ENCODE measurements at places on chromosomes 11 and 22.
A peak's percentile ranks its signal among the peaks of the same experiment; 100 is the strongest.

GRCh38 chr11:117618302-117618981 is 178.6 kb downstream of the DSCAML1 start:
- DNase-seq, result no peak

DNA sequence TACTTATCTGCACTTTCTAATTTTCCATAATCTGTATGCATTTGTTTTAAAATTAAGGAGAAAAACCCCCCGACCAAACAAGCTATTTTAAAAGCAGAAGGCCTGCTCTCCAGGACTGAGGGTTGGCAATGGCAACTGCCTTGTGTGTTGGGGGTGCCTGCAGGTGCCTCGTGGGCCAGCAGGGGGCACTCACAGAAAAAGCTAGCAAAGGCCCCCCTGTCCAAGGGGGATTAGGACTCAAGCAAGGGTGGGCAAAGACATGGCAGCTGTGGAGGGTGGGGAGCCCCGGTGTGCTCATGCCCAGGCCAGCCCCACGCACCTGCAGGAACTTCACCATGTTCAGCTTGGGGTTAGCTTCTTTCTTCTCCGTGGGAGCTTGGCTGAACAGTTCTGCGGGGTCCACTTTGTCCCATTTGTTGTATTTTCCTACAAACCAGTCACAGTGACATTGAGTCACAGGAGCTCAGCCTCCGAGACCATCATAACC is 10.3 kb downstream of the TOP3B start:
- peak; percentile 1 for DNase-seq

DNA sequence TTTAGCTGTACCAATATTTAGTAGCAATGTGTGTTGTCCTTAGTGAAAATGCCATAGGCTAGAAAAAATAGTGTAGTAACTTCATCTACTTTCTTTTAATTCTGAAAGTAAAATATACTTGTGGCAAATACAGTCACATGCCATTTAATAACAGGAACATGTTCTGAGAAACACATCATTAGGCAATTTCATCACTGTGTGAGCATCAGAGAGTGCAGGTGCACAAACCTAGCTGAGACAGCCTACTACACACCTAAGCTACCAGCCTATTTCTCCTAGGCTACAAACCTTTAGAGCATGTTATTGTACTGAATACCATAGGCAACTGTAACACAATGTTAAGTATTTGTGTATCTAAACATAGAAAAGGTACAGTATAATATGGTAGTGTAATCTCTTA is 127.0 kb upstream of the PITPNB start:
- no peak for DNase-seq

GRCh38 chr11:10314199-10315072 is 9.6 kb downstream of the ADM start:
- DNase-seq, result peak; percentile 18

DNA sequence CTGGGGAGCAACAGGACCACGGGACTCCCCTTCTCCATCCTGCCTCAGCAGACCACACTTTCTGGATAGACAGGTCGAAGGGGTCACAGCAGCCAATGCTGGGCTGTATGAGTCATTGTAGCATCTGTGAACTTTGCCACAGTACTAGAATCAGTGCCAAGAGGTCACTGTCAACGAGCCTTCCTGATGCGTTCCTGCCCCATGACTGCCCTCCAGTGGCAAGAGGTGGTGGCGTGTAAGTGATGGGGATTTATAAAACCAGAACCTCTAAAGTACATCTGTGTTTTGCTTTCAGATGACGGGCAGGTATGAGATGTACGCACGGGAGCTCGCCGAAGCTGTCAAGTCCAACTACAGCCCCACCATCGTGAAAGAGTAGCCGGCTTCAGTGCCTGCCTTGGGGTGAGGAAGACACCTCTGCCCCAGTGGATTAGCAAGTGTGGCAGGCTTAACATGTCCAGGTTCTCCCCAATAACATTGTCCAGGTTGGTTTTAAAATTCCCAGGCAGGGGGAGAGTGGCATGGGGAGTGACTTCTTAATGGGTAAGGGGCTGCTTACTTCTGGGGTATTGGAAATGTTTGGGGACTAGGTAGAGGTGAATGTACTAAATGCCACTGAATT is 29.4 kb downstream of the GUCD1 start:
- DNase-seq, result peak; percentile 65

GRCh38 chr11:2572491-2573239 is 127.1 kb downstream of the KCNQ1OT1 start:
- DNase-seq, result no peak

DNA sequence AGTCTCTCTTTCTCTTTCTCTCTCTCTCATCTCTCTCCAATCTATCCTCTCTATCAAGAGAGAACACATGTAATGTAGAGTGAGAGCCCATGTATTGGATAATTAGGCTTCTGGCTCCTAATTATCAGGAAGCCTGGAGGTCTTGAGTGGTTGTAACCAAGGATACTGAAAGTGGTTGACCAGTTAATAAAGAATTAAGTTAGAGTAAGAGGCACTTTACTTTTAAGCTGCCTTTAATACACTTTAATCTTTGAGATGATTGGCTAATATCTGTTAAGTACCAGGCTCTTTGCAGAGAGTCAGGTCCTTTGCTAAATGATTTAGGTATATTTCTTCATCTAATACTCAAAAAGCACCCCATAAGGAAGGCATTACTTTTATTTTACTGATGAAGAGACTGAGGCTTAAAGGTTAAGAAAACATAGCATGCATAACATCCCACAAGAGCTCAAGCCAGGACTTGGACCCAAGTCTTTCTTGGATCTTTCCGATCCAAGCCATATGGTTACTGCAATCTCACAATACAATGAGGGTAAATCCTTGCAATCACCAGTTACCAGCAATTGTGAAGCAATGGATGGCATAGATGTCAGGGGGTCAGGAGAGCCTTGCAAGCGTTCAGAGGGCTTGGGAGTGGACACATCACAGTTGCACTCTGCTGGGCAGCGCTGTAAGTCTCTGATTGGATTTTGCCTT is 22.1 kb downstream of the CD44 start:
- no peak for DNase-seq

DNA sequence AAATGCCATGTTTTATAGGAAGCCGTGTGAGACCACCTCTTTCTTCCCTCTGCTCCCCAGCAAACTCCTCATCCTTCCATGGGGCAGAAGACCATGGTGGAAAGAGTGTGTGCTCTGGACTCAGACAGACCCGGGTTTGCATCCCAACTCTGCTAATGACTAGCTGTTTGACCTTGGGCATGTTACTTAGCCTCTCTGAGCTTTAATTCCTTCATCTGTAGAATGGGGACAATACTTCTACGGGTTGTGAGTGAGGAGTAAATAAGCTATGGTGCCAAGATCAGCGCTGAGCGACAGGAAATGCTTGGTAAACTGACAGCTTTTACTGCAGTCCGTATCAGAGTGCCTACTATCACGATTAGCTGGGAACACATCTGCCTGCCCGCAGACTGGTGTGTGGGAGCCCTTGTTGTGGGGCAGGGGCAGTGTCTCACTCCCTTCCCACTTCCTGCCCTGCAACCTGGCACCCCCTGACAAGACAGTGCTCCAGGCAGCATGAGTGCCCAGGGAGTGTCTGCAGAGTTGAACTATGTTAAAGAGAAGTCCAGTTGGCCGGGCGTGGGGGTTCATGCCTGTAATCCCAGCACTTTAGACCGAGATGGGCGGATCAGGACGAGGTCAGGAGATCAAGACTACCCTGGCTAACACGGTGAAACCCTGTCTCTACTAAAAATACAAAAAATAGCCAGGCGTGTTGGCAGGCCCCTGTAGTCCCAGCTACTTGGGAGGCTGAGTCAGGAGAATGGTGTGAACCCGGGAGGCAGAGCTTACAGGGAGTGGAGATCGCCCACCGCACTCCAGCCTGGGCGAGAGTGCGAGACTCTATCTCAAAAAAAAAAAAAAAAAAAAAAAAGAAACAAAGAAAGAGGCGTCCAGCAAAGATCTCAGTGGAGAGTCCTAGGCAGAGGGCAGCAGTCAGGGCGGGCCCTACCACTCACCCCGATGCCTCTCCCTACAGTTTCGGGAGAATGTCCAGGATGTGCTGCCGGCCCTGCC is 2.2 kb downstream of the SEC14L2 start:
- no peak for DNase-seq

DNA sequence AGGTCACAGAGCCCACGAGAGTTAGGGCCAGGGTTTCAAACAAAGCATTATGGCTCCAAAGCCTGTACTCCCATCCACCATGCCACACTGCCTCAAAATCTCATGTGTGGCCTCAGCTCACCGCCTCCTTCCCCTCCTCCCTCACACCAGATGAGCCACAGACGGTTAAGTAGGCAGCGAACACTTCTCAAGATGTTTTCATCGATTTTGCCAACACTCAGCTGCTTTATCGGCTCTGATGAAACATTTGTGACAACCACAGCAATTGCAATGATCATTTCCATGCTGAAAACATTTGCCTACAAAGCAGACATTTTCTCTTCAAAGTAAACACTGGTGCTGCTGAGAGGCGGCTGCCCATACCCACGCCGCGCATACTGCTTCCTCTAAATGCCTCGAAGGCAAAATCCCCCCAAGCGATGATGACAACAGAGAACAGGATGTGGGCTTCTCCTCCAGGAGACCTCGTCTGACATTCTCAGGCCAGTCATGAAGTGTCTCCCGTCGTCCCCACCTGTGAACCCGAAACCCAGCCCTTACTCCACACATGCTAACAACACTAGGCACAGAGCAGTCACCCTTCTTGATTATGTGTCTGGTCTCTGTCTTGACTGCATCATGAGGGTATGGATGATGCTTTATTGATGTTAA is 599.2 kb downstream of the SOX6 start:
- no peak for DNase-seq

DNA sequence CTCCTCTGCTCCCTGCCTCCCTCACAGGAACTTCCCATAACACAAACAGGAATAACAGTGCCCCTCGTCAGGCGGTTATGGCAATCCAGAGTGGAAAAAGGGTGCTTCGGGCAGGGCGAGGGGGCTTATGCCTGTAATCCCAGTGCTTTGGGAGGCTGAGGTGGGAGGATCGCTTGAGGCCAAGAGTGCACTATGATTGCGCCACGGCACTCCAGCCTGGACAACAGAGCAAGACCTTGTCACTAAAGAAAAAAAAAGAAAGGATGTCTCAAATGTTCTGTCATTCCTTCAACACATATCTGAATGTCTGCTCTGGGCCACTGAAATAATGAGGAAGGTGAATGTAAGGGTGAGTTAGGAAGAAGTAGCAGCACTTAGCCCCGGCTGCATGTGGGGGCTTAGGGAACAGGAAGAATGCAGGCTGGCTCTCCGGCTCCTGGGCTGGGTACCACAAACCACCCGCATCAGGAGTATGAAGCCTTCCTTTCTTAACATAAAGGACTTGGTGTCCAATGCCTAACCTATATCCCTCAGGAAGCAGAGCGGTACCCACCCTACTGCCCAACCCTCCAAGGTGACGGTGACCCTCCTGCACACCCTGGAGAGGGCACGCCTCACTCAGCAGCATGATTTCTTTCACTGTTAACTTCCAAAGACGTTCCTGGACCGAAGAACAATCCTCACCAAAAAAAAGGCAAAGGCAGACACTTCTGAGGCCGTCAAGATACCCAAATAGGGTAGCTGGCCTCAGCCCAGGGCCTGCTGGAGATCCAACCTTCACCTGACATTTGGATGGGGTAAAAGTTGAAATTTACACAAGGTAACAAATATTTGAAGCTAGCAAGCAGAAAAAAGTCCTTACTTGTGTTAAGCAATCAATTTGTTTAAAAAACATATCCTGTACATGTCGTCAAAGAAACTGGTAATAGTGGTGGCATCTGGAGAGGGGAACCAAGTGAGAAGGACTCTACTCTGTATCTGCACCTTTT is 3.8 kb downstream of the CPT1A start:
- no peak for DNase-seq

DNA sequence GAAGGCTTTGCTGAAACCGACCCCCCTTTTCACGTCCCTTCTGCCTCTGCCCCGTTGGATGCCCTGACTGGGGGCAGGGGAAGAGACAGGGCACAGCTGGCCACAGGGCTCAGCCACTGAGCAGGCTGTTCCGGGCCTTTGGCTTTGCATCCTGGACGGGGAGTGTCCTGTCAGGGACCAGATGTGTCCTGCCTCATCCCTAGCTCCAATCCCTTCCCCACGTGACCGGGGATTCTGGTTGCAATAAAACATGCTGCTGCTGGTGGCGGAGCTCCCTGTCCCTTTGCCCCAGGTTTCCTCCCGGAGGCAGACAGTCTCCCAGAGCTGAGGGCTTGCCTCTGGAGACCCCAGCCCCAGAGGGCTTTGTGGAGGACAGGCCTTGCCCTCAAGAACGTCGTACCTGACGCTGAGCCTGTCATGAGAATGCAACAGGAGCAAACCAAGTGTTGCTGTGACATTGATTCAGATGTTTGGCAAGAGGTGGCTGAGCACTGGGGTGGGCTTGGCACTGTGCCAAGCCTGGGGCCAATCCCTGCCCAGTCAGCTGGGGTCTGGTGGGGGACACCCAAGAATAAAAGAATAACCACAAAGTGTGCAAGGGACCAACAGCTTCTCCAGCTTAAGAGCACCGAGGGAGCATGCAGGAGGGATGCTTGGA is 7.3 kb downstream of the CDC42EP2 start:
- no peak for DNase-seq

DNA sequence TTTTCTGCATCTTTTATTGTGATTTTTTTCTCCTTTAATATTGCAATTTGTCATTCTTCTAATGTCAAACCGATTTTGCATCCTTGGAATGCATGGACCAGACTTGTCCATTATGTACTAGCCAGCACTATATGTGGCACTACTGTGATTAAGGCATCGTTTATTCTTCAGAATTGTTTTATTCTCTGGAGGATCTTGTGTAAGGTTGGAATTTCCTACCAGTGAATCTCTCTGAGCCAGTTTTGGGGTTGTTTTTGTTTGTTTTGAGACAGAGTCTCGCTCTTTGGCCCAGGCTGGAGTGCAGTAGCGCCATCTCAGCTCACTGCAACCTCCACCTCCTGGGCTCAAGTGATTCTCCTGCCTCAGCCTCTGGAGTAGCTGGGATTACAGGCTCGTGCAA is 58.5 kb downstream of the IGLL5 start:
- no peak for DNase-seq

DNA sequence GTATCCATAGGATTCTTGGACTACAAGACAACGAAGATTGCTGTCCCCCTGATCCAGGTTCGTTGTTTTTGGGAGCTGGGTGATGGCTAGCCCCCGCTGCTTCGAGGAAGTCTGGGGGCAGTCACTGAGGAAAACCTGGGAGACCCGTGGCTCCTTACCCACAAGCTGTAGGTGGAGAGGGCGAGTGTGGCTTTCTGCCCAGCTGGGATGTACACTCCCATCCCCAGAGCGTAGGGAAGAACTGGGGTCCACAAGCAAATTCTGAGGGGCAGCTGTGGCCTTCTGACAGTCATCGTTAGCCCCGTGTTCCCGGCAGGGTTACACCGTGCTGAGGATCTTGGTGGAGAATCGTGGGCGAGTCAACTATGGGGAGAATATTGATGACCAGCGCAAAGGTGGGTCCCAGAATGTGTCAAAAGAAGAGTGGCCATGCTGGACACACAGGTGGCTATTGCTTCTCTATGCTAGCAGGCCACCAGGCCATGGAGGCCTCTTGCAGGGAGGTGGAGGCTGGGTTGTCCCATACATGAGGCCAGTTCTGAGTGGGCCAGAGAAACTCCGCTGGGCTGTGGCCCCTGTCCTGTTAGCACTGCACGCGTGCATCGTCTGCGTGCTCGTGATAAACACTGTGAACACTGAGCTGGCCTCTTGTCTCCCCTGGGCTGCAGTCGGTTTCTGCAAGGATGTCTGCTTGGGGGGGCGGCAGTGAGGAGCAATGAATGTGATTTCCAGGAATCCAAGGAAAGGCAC is 39.8 kb downstream of the GLB1L2 start:
- no peak for DNase-seq

All from NCI-H1694 treated with DMSO at 0.1 percent for 48 hours (cell line).